ENCODE measurements at places on chromosomes 13 and 19. TPM values are rescaled to one million over a fixed set of nuclear protein-coding genes. Genes with fewer than 3 reads are reported as not detected.
A peak's percentile ranks its signal among the peaks of the same experiment; 100 is the strongest.

Gene IQCN
- polyA plus RNA-seq, result 0.31 TPM

Gene JSRP1
- polyA plus RNA-seq, result 0.91 TPM

Gene PABPC3
- polyA plus RNA-seq, result 0.09 TPM

Gene IGSF23
- polyA plus RNA-seq, result not detected

Gene NRTN
- 0.26 TPM for polyA plus RNA-seq

GRCh38 chr13:33274264-33274663, 11.3 kb downstream of the STARD13 start:
- H3K27ac ChIP-seq, result no peak overlapping the region
- H3K27me3 ChIP-seq, result no peaks in the 10 kb centered on the region
- H3K36me3 ChIP-seq, result no peaks in the 10 kb centered on the region
- no peak overlapping the region for H3K4me3 ChIP-seq
- no peaks in the 10 kb centered on the region for H3K4me1 ChIP-seq

DNA sequence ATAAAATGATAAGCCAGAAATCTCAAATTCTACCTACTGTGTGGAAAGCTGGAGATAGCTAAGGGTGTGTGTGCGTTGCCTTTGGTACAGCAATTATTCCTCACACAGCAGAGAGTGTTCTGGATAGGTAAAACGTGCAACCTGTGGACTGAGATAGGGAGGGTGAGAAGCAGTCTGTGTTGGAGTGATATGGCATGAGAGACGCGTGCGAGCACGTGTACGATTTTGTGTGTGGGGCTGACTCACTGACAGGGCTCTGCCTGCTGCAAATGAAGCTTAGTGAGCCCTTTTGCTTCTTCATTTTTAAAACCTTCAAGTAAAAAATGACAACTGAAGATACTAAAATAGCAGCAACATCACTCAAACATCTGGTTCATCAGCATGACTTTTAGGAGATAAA, 35.7 kb upstream of the SLC10A2 start:
- no peak overlapping the region for H3K4me3 ChIP-seq
- H3K4me1 ChIP-seq, result no peaks in the 10 kb centered on the region
- DNase-seq, result no peak
- no peaks in the 10 kb centered on the region for H3K36me3 ChIP-seq
- no peak overlapping the region for H3K27ac ChIP-seq

GRCh38 chr13:23707674-23708073, 137.5 kb downstream of the TNFRSF19 start:
- DNase-seq, result no peak
- H3K27ac ChIP-seq, result no peak overlapping the region

- H3K27ac ChIP-seq, result no peak overlapping the region
- H3K27me3 ChIP-seq, result no peaks in the 10 kb centered on the region
- DNase-seq, result no peak
- H3K4me1 ChIP-seq, result no peaks in the 10 kb centered on the region
- no peak overlapping the region for H3K4me3 ChIP-seq
Observed at GRCh38 chr13:45051315-45051714, 62.0 kb downstream of the GPALPP1 start.

- H3K27ac ChIP-seq, result no peak overlapping the region
- H3K27me3 ChIP-seq, result no peaks in the 10 kb centered on the region
- no peaks in the 10 kb centered on the region for H3K36me3 ChIP-seq
Observed at GRCh38 chr13:57352114-57352513, 185.1 kb downstream of the PRR20E start.

GRCh38 chr13:114155926-114156883, 22.9 kb upstream of the CFAP97D2 start:
- no peak overlapping the region for H3K27ac ChIP-seq
- no peaks in the 10 kb centered on the region for H3K36me3 ChIP-seq
- DNase-seq, result no peak
- H3K4me3 ChIP-seq, result no peak overlapping the region
- H3K27me3 ChIP-seq, result no peaks in the 10 kb centered on the region

- peaks cover 36% of the 10 kb centered on the region for H3K4me1 ChIP-seq
- H3K27ac ChIP-seq, result peak overlapping the region; percentile 87
- DNase-seq, result no peak
- peak overlapping the region; percentile 84 for H3K4me3 ChIP-seq
- H3K36me3 ChIP-seq, result peaks cover 5% of the 10 kb centered on the region
Observed at GRCh38 chr13:32426191-32426989, 1.5 kb downstream of the N4BP2L1 start.

GRCh38 chr19:57302020-57302465, 18.2 kb upstream of the ZNF543 start:
- H3K4me1 ChIP-seq, result peaks cover 4% of the 10 kb centered on the region
- H3K36me3 ChIP-seq, result no peaks in the 10 kb centered on the region
- H3K27me3 ChIP-seq, result no peaks in the 10 kb centered on the region

DNA sequence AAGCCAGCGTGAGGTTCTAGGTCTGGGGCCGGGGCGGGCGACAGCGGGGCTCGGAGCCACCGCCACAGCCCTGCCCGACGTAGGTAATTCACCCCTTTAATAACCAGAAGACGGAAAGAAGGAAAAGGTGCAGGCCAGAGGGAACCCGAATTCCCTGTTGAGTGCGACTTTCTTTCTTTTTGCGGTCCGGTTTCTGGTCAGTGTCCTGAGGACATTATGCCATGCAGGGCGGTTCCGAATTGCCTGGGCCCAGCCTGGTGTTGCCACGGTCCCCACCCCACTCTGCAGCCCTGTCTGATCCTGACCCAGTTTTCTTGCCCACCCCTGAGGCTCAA, 18.4 kb upstream of the TFDP1 start:
- peak; percentile 29 for DNase-seq
- no peaks in the 10 kb centered on the region for H3K4me1 ChIP-seq
- no peaks in the 10 kb centered on the region for H3K36me3 ChIP-seq
- H3K27ac ChIP-seq, result no peak overlapping the region
- no peaks in the 10 kb centered on the region for H3K27me3 ChIP-seq
- no peak overlapping the region for H3K4me3 ChIP-seq

All from CD8-positive, alpha-beta memory T cell (primary cell).